Stimulated activated CD4-positive, alpha-beta T cell treated with anti-CD3 and anti-CD28 coated beads, TNF-alpha, amount 100 ng/mL, for 1 hour (primary cell): ENCODE measurements at places on chromosomes 11 and 22.

DNA sequence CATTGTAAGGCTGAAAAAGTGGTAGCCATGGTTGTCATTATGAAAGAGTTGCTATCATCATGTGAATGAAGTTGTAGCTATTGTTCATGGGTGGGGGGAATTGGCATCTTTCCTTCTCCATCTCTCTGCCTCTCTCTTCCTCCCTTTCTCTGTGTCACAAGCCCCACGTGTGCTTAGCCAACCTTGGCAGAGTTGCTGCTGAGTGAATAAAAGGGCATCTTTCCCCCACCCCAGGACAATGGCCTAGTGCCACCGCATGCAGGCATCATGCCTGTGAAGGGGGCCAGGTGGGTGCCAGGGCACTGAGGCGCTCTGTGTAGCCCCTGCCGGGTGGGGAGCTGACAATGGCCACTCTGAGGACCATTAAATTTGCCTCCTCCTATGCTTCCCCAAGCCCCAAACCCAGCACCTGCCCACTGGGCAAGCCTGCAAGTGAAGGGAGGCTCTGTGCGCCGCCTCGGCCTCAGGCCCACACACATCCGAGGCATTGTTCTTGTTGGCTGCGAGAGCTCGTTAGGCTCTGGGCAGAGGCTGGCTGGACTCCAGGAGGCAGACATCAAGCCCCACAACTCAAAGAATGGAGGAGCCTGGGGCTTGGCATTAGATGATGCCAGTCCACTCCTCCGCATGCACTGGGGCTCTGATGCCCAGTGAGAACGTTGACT, 103.9 kb downstream of the SEZ6L start:
- no peak for DNase-seq

DNA sequence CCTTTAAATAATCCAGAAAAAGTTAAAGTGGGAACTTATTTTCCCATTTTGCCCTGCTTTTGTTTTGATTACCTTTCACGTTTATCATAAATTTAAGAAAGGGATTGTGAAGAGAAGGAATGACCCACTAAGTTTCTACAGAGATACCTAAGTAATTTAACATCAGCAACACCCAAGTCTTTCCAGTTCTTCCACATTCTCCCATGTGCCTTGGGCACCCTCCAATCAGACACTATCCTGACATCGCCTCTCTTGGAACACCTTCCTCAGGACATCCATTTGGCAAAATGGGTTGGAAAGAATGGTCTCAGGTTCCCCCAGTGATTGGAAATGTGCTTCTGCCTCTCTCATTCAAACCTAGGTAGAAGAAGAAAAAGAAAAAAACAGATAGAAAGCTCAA, 6.3 kb downstream of the BBOX1 start:
- DNase-seq, result no peak

DNA sequence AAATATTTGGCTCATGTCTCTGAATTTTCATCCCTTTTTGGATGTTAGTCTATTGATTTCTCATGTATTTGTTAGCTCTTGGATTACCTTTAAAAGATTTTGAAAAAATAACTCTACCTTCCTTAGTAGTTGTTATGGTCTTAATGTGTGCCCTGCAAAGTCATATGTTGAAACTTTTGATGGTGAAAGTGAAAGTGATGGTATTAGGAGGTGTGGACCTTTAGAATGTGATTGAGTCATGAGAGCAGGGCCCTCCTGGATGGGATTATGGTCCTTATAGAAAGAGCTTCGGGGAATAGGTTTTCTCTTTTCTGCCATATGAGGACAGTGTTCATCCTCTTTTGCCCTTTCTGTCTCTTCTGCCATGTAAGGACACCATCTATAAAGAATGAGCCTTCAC, 33.6 kb upstream of the MPPED2 start:
- no peak for DNase-seq

- DNase-seq, result no peak
These were observed 98.6 kb downstream of the MUC15 start for GRCh38 chr11:26473216-26474194.

DNA sequence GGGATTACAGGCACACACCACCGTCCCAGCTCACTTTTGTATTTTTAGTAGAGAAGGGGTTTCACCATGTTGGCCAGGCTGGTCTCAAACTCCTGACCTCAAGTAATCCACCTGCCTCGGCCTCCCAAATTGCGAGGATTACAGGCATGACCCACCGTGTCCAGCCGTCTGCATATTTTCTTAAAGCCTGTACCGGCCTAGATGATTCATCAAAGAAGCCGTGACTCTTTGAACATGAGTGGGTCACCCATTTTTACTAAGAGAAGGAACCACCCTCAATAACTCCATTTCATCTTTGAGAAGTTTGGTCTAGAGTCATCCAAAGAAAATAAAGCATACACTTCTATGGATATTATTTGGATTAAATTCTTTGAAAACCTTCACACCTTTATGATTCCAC, 388.3 kb downstream of the NTM start:
- DNase-seq, result no peak
